Activated CD8-positive, alpha-beta memory T cell treated with anti-CD3 and anti-CD28 coated beads, Interleukin-2, amount 10 ng/mL, durations not matched to agents 7 days and 5 days (primary cell): ENCODE measurements at places on chromosomes 1 and 21. TPM values are rescaled to one million over a fixed set of nuclear protein-coding genes. Genes with fewer than 3 reads are reported as not detected.

TRIM46 gene
- total RNA-seq, result 16.1 TPM

LCK gene
- total RNA-seq, result 441 TPM

REN gene
- total RNA-seq, result not detected

ADAM30 gene
- not detected for total RNA-seq

KRTAP12-2 gene
- total RNA-seq, result not detected

DNA sequence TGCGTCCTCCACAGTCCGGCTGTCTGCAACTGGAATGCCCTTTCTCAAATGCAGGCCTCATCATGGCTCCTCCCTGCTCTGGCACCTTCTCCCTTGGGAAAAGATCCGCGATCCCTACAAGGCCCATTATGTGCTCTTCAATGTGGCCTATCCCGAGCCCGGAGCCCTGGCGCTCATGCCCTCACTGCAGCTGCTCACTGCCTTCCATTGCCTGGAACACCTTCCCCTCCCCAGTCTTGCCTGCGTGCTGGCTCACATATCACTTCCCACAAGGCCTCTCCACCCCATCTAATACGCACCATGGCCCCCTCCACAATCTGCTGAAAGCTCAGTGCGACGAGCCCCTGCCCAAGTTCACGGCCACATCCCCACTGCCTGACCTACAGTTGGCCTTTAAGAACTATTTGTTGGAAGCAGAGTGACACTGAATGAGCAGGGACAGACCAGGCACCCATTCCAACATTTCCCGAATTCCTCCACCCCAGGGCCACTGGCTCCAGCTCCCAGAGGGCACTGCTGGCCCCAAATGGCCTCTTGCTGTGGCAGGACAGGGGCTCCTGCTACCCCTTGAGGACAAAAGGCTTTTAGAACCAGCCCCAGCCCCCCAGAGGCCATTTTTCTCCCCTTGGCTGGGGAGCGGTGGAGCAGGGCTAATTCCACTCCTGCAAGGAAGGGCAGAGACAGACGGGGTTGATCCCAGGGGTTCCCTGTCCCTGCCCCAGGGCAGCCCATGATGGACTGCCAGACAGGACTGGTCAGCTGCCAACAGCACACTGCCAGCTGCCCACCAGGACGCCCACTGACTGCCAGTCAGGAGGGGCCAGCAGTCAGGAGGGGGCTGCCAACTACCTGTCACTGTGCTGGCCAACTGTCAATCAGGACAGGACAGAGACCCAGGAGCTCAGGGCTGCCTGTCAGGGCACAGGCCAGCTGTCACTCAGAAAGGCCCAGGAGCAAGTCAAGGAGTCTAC, 64.8 kb downstream of the DHRS3 start:
- DNase-seq, result no peak

GRCh38 chr1:66380452-66381212, 153.3 kb upstream of the SGIP1 start:
- no peak for DNase-seq

DNA sequence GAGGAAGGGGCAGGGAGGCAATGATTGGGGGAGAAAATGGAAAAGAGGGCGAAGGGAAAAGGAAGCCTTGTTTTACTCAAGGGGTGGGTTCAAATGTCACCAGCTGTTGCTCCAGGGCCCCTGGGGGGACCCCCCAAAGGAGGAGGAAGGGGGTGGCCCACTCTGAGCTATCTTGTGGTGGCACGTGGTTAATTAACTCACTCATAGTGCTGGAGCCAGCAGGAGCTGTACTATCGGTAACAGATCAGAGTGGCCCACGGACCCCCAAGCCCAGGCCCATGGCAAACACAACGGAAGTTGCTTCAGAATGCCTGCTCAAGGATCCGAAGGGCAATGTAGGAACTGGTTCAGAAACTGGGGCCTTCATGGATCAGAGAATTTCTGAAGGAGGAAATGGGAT, 7.2 kb downstream of the TFF2 start:
- DNase-seq, result no peak

- DNase-seq, result peak; percentile 80
These were observed 27.2 kb downstream of the XCL1 start for GRCh38 chr1:168603501-168604110.

DNA sequence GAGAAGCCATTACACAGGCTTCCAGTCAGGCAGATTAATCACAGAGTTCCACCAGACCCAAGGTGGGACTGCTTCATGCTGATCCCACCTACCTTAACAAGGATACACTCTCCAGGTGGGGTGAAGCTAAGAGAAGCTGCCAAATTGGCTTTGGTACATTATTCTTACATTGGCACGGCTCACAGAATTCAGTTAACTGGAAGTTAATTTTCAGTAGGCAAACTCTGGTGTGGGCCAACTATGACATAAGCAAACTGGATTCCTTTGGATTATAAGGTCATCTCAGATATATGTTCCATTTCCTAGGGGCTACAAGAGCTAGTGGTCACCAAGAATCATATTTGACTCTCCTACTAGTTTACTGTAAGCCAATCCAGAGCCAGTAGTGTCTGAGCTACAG, 448.8 kb upstream of the BEND5 start:
- no peak for DNase-seq

DNA sequence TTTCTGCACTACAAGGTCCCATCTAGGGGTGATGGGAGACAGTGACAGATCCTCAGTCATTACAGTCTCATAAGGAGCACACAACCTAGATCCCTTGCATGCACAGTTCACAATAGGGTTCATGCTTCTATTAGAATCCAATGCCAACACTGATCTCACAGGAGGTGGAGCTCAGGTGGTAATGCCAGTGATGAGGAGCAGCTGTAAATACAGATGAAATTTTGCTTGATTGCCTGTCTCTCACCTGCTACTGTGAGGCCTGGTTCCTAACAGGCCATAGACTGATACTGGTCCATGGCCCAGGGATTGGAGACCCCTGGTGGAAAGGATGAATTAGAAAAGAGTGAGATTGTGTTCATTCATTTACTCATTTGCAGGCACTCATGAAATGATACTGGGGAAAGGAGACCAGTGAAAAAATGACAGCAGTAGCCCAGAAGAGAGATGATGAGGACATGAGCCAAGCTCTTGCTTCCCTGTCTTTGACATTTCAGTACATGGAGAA, 251.6 kb upstream of the DUSP10 start:
- DNase-seq, result no peak

DNA sequence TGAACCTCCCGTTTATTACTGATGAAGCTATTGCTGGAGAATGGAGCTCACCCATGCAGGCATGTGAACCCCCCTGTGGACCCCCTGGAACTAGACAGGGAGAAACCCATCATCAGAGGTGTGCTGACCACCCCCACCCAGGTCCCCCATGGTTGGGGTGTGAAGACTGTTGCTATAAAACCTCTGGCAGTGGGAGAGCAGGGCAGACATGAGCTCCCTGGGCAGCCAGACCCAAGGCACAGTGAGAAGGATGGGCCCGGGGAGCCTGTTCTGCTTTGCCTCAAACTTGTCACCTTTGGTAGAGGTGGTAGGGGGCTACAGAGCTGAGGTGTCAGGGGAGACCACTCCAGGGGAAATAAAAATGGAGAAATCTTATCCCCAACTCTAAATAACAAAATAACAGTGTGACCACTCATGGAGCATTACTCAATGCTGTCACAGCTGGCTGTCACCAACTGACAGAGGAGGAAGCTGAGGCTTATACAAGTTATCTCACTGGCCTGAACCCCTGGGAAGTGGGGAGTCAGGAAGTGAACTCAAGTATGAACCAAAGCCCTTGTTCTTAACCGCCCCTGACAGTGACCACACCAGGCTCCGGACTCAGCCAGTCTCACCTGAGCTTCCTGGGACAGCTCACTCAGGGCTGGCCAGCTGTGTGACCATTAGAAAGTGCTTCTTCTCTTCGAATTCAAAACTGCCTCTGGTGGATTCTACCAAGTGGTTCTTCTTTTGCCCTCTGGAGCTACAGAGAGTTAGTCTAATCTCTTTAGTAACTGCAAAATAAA, 698.8 kb downstream of the MATN1 start:
- peak; percentile 21 for DNase-seq

DNA sequence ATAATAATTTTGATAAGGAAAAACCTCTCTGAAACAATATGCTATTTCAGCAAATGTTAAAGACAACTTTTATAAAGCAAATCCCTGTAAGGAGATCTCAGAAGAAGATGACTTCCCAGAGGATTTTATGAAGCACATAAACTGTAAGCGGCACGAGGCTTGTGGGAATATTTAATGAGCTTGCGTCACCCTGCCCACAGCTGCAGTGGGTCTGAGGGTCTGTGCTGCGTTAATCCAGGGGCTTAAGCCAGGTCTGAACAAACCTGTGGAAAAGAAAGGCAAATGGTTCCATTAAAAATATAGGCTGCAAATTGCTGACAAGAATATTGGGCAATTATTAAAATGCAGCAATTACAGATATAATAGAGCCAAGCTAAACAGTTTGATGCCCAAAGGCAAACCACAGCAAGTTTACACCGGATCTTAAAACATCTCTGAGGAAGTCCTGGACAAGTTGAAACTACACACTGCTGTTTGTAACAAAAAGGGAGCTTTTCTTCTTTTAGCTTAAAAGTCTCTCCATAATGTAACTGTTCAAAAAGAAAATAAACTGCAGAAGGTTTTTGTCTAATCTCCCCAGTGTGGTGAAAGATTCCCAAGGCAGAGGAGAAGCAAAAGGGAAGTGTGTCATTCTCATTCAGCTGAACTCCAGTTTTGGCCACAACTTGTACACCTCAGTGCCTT, 21.8 kb downstream of the TGFBR3 start:
- DNase-seq, result no peak

GRCh38 chr1:85630493-85630892, 49.9 kb downstream of the CCN1 start:
- DNase-seq, result no peak

DNA sequence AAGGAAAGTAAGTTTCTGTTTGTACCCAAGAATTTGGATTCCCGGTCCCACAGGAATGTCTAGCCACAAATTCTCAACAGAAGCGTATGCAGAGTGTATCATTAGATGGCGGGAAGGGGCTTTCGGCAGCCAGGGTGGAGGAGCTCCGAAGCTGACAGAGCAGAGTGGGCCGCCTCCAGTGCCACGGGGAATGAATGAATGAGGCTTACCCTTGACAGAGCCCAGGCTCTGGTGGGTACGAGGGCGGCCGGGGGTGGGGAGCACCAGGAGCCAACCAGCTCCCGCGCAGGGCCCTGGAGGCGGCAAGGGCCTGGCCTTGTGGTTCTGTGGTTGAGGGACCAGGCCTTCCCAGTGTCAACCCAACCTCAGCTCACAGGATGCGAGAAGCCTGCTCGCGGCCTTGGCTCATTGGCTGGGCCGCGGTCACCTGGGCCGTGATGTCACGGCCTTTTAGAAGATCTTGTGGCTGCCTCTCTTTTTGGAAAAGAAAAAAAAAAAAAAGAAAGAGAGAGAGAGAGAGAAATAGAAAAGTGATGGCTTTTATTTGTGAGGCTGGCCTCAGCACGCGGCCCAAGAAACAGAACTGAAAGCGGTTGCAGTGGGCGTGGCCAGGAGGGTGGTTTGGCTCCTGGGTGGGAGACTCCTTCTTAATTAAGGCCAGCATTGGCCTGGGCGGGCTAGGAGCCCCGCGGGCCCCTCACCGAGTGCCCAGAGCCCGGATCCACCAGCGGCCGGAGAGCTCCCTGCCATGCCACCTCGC, 34.9 kb upstream of the RUNX3 start:
- peak; percentile 99 for DNase-seq

DNA sequence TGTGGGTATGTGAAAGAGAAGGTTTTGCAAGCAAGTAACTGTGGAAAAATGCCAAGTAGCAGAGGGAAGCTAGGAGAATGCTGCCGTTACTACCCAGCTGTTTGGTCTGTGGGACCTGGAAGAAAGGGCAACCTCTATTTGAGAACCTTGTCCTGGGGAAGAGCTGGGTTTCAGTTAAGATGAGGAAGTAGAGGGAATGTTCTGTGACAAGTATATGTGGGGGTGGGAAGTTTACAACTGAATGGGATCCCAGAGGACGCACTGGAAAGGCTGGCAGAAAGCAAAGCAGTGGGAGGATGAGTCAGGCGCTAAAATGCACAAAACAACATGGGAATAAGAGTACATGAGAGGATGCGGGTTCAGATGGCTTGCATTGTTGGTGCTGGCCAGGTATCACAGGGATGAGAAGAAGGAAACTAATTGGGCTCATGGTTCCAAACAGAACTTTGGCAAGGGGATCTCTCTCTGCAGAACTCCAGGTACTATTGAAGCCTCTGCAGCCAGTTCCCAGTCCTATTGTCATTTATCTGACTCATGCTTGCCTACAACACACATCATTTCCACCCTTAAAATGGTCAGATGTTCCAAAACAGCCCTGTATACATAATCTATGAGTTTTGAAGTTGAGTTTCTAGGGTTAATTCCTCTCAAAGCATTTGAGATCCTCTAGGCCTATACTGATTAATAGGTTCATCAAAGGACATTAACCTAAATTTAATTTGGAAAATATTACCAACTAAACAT, 88.5 kb upstream of the VAV3 start:
- no peak for DNase-seq

DNA sequence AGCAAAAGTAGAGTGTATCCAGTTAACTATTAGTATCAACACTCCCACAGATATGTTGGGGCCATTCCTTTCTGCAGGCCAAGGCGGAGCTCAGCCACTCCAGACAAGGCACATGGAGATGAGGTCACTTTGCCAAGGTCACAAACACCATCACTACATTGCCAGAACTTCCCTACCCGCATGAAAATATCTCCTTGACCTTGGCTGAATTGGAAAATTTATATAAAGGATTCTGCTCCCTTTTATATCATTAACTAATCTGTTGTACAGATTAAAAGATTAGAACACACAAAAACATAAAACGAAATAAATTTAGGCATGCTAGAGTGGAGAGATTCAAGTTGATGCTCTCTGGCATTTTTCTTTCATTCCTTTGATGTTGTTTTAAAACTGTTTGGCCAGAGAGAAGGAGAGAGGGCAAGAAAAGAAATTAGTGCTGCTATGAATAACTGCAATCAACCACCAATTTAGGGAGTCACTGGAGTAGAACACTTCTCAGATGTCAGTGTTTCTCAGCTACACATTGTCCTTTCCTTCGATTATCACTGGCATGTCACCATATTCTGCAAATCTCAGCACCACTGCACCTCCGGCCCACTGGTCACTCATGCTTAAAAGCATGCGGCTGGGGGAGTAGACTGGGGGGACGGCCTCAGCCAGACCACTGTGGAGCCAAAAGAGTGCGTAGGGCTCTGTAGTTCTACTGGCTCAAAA, 78.7 kb upstream of the ATP1B1 start:
- DNase-seq, result no peak

DNA sequence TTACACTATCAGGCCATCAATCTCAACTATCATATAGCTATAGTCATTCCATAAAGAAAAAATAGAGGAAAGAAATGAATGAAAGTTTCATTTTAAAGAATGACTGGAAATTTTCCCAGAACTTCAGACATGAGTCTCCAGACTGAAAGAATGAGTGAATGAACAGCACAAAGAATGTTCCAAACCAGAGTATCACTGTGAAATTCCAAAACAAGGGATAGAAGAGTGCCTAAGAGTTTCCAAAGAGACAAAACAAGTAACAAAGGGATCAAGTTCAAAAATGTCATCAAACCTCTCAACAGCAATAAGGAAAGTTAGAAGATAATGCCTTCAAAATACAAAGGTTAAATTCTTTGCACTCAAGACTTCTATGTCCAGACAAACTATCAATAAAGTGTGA, 114.9 kb downstream of the DENND1B start:
- DNase-seq, result no peak
